ENCODE measurements at places on chromosomes 6 and 20.
A peak's percentile ranks its signal among the peaks of the same experiment; 100 is the strongest.

GRCh38 chr20:21490105-21490504 is 23.8 kb downstream of the NKX2-2 start:
- no peak for DNase-seq

DNA sequence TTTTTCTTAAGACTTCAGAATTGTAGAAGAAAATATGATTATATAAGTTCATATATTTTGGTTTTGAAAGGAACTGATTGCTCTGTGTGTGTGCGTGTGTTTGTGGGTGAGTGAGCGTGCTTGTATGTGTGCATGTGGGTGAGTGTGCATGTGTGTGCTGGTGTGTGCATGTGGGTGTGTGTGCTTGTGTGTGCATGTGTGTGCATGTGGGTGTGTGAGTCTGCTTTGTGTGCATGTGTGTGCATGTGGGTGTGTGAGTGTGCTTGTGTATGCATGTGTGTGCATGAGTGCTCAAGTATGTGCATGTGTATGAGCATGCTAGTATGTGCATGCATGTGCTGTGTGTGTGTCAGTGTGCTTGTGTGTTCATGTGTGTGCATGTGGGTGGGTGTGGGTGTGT is 238.5 kb downstream of the CDC5L start:
- no peak for DNase-seq

GRCh38 chr20:53550280-53551187 is 43.1 kb downstream of the ZNF217 start:
- no peak for DNase-seq

GRCh38 chr6:117601811-117602150 is 530 bp downstream of the GOPC start:
- DNase-seq: no peak

- peak; percentile 35 for DNase-seq
These were observed 370.5 kb upstream of the RSPO3 start for GRCh38 chr6:126747728-126748540.

- DNase-seq: no peak
These were observed 384.6 kb downstream of the CDKAL1 start for GRCh38 chr6:20918868-20919267.

DNA sequence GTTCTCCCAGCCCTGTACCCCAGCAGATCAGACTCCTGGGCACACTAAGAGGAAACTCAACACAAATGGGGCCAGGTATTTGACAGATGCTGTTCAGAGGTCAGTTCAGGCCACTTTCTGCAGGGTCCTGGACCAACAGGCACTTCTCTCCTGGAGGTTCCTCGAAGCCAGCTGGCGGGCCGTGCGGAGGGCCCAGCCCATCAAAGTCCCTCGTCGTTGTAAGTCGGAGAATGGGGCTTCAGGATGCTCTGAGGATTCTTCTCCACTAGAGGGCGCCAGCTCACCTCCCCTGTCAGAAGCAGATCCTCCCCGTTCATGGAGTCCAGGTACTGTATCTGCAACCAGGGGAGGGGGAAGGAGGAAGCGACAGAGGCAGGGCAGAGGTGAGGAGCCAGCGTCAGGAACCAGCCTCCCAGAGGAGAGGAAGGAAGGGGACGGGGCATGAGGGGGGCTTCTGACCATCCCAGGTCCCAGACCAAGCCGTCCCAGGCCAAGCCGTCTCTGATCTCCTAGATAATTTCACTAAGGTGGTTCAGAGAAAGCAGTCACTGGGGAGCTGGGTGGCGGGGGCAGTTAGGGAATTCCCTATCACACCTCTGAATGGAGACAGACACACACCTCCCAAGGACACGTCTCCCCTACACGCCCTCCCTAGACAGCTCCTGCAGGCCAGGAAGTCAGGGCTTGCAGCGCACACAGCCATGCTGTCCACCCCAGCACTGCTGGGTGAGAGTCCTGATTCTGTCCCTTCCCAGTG is 11.7 kb upstream of the FAM83C start:
- peak; percentile 78 for DNase-seq
